Left forelimb (tissue), 1 donor: ENCODE measurements at places on chromosomes 12 and 14.

GRCh38 chr14:55869397-55870049 is 248.7 kb upstream of the PELI2 start:
- no peak for DNase-seq

DNA sequence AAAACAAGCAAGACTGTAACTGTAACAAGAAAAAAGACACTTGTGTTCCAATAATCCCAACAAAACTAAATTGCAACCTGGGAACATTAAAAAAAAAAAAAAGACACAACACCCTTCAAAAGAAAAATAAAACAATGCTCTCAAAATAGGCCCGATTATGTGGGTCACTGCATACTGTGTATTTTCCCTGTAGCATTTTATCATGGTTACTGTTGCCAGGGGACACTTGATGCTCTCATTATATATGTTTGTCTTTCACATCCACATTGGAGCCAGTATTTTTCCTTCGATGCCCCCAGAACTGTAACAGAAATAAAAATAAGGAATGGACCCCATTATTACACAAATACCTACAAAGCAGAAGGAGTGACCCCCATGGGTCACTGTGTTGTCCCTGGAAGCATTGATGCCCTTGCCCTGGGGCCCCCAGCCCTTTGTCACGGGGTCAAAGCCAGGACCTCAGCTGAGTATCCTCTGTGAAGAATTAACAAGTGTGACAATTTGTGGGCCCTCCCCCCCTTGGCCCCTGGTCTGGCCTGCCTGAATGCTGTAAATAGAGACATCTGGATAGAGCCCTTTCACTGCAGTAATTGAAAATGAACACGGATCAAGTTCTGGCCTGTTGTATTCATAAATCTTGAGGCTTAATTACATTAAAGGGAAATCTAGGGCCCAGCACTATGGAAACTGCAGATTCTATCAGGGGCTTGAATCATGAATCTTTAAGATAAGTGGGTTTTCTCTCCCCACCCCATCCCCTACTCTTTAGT is 72.8 kb downstream of the C12orf42 start:
- DNase-seq, result no peak

DNA sequence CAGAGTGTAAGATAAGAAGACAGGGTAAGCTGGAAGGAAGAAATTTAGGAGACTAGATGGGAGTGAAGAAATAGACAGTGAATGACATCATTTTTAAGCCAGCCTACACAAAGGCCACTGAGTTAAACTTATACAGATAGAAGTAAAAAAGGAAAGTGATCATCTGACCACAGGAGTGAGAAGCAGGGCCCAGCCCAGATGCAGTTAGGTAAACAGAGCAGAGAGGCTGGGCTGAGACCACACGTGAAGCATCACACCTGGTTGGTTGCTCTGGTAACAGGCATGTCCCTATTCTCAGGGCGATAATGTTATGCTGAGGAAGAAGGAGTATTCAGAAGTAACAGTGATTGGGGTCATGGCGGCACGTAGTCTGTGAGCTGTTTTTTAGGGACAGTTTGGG is 1079.4 kb downstream of the AACS start:
- no peak for DNase-seq

GRCh38 chr14:90275820-90276219 is 19.5 kb downstream of the PSMC1 start:
- no peak for DNase-seq

- DNase-seq, result no peak
These were observed 2.9 kb downstream of the SERPINA6 start for GRCh38 chr14:94320243-94320642.

DNA sequence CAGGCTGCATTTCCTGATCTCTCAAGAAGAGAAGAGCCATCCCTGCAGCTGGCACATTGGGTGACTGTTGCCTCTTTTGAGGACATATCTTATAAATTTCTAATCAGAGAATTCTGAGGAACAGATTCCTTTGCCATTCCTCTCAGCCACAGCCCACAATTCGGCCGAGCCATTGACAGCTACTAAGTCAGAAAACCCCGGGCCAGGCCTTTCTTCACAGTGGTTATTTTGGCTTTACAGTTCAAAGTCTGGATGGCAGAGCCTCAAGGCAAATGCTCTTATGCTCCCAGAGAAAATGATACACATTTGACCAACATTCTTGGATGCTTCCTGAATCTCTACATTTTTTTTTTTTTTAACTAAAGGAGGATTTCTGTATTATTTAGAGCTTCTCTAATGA is 138.4 kb upstream of the FRMD6 start:
- DNase-seq, result no peak

GRCh38 chr12:122830517-122831214 is 4.6 kb upstream of the HIP1R start:
- no peak for DNase-seq

- no peak for DNase-seq
These were observed 79.6 kb upstream of the STK38L start for GRCh38 chr12:27164330-27165040.
